Activated CD8-positive, alpha-beta T cell treated with anti-CD3 and anti-CD28 coated beads for 36 hours (primary cell): ENCODE measurements at places on chromosomes 5 and 9. TPM values are rescaled to one million over a fixed set of nuclear protein-coding genes. Genes with fewer than 3 reads are reported as not detected.

- no peak for DNase-seq
Measured at GRCh38 chr5:168737066-168737465, 157.9 kb upstream of the PANK3 start.

GRCh38 chr5:168131519-168131918 is 159.9 kb upstream of the WWC1 start:
- DNase-seq, result no peak

OLFM1 gene
- total RNA-seq, result not detected

PTGDS gene
- total RNA-seq, result not detected

GFRA3 gene
- total RNA-seq, result not detected

FST gene
- 0.43 TPM for total RNA-seq
